A549 (cell line): ENCODE measurements at places on chromosomes 1 and 21.
A peak's percentile ranks its signal among the peaks of the same experiment; 100 is the strongest.

GRCh38 chr1:218369688-218370511 lies 24.8 kb downstream of the TGFB2 start:
- no peak for DNase-seq

DNA sequence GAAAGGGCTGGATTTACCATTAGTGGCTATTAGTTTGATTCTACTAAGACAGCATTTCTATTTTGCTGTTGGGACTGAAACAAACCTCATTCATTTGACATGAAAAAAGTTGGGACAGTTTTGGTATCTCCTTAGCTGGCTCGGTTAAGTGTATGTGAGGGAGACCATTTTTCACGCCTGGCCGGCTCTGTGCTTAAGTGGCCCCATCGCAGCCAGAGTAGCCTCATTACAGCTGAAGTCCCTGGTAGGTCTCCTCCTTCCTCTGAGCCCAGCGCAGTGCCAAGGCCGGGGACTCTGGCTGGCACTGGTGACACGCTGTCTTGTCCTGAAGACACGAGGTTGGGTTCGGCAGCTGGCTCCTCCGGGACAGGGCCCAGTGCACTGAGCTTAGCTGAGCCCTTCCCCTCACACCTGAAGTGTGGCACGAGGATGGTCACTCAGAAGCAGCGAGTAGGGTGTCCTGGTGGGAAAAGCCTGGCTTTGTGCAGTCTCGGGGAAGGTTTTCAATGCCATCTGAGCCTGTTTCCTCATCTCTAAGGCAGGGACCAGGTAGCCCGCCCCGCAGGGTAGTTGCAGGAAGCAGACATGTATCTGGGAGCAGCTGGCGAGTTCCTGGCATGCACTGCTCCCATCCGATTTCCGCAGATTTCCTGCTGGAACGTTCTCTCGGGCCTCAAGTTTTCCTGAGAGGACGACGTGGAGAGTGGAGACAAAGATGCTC lies 196.5 kb downstream of the DYRK1A start:
- DNase-seq, result no peak

- no peak for DNase-seq
Observed at GRCh38 chr1:232570007-232570406, 59.9 kb downstream of the SIPA1L2 start.

- no peak for DNase-seq
Observed at GRCh38 chr21:42851812-42852665, 27.3 kb downstream of the WDR4 start.

- no peak for DNase-seq
Observed at GRCh38 chr1:27876341-27877114, 4.2 kb downstream of the THEMIS2 start.

GRCh38 chr21:42673633-42674328 lies 20.4 kb downstream of the PDE9A start:
- no peak for DNase-seq

DNA sequence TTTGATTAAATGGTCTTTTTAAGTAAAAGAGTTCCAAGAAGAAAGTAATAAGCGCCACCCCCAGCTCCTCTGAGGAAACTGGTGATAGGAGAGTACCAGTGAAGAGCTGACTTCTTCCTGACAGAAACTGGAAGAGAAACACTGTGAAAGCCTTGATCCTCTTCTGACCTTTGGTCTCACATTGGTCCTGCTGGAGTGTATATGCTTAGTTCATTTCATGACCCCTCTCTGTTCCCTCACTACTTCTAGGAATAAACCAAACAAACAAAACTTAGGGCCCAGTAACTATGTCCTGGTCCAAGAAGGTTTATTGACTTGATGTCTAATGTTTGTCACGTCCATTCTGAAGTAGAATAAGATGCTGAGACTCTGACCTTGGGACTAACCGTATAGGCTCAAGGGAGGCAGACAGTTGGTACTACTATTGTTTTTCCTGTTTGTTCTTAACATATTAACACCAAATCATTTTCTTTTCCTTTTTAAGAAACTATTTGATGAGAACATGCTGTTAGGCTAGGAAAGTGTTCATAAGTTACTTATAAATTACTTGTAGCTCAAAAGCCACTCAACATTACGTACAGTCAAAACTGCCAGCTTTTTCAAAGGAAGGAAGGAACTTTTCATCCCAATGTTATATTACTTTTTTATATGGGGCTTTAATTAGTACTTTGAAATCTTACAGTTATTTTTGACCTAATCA lies 57.9 kb downstream of the MIER1 start:
- DNase-seq, result no peak

DNA sequence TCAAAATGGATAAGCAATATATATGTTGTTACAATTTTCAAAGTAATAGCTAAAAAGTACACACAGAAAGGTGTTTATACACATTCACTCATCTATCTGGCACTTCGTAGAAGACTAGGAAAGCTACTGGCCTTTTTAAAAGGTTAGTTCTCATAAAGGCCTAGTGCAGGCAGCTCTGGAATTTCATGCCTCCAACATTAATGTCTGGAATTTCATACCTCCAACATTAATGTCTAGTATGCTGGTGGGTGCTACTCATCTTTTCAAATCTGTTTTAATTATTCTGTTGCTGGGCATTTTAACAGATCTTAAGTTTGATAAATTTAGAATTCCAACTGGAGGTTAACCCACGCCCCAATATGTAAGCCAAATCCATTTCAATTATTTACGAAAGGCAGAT lies 124.2 kb downstream of the AKT3 start:
- no peak for DNase-seq

- DNase-seq, result no peak
Observed at GRCh38 chr1:60034999-60035398, 38.6 kb downstream of the C1orf87 start.

- no peak for DNase-seq
Observed at GRCh38 chr1:112893288-112894009, 62.5 kb downstream of the SLC16A1 start.

- DNase-seq, result no peak
Observed at GRCh38 chr1:182173808-182174512, 112.4 kb upstream of the ZNF648 start.

DNA sequence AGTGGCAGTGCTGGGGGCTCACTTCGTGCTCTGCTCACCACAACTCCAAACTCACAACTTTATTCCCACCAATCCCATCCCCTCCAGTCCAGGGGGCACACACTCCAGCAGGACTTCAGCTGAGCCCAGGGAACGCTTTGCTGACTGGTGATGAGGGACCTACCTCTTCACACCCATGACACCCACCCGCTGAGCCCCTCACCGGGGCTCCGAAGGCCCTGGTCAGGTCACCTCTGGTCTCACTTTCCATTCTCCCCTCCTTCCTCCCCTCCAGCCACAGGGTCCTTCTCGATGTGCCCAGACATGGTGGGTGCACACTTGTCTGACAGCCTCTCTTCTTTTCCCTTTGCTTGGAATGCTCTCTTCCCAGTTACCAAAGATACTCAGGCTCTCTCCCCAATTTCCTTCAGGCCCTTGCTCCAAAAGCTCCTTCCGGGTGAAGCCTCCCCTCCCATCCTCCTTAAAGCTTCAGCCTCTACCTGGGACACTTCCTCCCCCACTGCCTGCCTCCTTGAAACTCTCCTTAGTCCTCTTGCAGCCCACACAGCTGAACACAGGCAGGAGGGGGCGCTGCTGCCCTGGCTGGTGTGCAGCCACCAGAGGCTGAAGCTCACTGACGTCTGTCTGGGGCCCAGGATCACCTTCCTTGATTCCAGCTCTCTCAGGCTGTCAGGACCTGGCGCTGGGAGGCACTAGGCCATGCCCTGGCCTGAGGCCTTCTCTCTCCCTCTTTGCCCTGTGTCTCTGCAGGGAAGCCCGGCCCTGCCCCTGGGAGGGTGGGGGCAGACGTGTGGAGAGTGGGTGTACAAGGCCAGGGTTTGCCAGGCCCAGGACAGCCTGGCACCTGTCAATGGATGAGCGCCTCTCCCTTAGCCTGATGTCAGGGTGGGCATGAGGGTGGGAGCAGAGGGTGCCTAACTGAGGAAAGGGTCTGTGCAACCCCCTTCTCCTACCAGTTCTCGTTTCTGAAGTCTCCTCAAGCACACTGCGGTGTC lies 1.6 kb downstream of the KCNE1 start:
- DNase-seq, result peak; percentile 69

DNA sequence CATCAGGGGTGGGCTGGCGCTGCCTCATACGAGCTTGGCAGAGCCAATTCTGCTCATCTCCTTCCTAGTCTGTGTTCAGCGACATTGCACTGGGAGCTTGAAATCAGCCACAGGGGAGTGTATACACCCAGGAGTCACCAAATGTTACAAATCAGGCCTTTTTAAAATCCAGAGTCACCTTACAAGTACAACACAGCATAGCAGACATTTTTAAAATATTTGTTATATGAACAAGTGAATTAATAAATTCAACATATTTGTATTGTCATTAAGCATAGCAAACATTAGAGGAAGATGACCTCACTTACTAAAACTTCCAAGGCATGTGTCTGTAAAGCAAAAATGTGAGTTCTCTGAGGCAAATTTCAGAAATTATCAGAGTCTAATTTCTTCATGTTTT lies 210.0 kb downstream of the HLX start:
- DNase-seq, result peak; percentile 37

GRCh38 chr1:175833502-175833901 lies 90.1 kb upstream of the TNR start:
- no peak for DNase-seq

DNA sequence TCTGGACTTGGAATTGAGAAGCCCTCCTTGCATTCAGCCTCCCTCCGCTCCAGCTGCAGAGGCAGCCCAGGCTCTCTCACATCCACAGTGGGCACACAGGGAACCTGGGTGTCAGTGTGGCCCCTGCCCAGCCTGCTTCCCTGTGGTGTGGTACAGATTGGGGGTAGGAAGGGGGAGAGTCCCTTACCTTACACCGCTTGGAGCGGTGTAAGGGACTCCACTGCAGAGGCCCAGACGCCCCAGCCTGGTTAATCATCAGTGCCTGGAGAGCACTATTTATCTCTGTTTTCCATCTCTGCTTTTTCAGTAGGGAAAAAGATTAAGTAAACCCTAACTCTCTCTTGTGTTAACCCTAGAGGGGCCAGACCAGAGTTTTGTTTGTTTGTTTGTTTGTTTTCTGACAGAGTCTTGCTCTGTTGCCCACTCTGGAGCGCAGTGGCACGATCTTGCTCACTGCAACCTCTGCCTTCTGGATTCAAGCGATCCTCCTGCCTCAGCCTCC lies 803 bp upstream of the RHBG start:
- no peak for DNase-seq

DNA sequence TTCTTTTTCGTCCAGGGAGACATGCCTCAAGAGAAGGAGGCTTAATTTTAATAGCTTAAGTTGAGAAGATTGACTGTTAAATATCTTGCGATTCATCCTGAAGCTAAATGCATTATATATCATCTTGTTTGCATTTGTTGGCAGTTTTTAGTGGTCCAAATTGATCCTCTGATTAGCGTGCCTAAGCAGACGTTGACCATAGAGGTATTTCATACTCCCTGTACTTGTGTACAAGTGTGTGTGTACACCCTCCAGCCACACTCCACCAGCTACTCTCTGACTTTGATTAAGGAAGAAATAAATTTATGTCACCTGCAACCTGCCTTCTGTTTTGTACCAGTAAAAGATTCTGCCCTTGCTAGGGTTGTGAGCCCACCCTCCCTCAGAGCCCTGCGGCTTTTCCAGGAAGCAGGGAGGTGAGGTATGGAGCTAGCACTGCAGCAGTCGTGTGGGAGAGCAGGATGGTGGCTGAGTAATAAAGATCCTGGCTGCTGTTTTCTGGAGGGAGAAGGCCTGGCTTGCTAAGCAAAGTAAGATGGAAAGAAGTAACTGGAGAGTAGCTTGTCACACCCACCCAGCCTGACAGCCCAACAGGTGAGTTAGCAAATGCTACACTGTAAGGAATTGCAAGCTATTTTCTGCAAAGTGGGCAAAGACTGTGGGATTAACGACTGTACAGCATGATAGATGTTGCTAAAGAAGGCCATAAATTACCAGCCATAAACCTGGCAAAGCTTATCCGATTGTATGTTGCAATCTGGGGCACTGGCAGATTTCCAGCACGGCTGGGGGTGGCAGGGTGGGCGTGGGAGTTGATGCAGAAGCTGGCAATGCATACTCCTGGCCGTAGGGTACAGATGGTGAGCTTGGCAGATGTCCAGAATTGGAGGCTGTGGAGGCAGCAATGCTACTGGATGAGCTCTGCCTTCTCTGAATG lies 170.2 kb downstream of the TNR start:
- no peak for DNase-seq

- DNase-seq, result peak; percentile 66
Observed at GRCh38 chr1:8848663-8849386, 29.7 kb downstream of the ENO1 start.

DNA sequence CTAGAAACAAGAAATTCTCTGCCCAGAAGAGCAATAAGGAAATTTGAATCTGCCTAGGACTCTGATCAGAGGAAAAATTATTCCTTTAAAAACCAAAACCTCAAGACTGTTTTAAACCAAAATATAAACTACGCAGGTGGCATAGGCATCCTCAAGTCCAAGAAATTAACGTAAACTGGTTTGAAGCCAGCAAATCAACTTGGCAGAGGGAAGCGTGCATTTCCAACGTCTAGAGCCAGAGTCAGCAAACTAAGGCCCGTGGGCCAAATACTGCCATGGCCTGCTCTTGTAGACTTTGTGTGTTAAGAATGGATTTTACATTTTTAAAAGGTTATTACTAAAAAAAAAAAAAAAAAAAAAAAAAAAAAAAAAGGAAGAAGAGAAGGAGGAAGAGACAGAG lies 67.8 kb upstream of the VTCN1 start:
- no peak for DNase-seq

- no peak for DNase-seq
Observed at GRCh38 chr1:168114845-168115244, 21.9 kb downstream of the GPR161 start.

DNA sequence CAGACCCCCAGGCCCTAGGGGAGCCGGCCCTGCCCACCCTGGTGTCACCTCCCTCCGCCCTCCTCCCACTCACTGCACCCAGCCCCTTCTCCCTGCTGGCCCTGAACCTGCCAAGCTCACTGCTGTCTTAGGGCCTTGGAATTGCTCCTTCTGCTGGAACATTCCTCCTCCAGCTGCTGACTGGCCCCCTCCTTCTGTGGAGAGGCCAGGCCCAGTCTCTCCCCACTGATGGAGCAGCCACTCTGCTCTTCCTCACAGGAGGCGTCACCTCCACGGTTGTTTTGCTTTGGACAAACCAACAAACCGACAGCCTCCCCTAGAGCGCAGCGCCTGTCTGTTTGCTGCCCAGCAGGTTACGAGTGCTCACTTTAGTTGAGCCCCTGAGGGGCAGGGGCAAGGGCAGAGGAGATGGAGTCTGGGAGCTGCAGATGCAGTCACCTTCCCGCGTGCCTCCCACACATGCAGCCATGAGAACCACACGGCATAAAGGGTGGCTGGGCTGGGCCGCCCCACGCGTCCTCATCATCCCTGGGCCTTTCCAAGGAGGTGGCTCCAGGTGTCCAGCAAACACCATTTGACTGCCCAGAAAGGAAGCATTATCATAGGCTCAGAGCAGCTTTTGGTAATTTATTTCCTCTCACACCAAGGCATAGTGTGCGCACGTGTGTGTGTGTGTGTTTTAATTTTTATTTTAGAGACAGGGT lies 9.4 kb downstream of the OXCT2 start:
- no peak for DNase-seq
